Stimulated activated CD8-positive, alpha-beta memory T cell treated with anti-CD3 and anti-CD28 coated beads, Interleukin-2, amount 100 ng/mL, for 1 hour (primary cell): ENCODE measurements at places on chromosomes 1 and 21.

DNA sequence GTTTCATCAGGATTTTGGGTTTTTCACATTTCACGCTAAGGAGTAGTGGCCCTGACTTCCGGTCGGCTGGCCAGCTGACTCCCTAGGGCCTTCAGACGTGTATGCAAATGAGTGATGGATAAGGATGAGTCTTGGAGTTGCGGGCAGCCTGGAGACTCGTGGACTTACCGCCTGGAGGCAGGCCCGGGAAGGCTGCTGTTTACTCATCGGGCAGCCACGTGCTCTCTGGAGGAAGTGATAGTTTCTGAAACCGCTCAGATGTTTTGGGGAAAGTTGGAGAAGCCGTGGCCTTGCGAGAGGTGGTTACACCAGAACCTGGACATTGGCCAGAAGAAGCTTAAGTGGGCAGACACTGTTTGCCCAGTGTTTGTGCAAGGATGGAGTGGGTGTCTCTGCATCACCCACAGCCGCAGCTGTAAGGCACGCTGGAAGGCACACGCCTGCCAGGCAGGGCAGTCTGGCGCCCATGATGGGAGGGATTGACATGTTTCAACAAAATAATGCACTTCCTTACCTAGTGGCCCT is 23.1 kb upstream of the TNFRSF1B start:
- DNase-seq: no peak

- DNase-seq: peak; percentile 79
Measured at GRCh38 chr1:7770997-7771822, at the start of gene VAMP3. Gene VAMP3, plus strand, starts transcription at chr1:7771296. Its CDS starts 88 bp downstream, at chr1:7771384.

DNA sequence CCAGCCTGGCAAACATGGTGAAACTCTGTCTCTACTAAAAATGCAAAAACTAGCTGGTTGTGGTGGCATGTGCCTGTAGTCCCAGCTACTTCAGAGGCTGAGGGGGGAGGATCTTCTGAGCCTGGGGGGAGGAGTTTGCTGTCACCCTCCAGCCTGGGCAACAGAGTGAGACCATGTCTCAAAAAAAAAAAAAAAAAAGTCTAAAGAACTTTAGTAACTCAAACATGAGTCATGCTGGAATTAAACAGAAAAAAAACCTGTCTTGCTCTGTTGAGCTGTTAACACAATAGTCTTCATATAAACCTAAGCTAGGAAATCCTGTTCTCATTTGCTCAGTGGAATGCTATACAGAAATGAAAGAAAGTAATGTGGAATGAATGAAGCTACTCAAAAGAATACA is 16.7 kb upstream of the DISP1 start:
- no peak for DNase-seq

DNA sequence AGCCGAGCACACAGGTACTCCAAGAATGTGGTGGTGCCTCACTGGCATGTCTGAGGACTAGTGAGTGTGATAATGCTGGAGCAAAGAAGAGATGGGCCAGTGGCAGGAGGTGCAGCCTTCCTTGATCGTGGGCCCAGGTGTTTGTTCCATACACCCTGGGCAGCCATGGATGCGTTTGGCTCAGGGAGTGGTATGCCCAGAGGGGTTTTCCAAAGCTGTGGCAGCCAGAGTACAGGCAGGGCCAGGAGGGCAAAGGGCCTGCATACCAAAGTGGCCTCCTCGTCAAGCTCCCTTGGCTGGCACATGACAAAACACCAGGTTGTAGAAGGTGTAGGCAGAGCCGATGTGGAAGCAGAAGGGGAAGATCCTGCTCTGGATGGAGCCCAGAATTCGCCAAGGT is 19.0 kb downstream of the PARS2 start:
- no peak for DNase-seq

DNA sequence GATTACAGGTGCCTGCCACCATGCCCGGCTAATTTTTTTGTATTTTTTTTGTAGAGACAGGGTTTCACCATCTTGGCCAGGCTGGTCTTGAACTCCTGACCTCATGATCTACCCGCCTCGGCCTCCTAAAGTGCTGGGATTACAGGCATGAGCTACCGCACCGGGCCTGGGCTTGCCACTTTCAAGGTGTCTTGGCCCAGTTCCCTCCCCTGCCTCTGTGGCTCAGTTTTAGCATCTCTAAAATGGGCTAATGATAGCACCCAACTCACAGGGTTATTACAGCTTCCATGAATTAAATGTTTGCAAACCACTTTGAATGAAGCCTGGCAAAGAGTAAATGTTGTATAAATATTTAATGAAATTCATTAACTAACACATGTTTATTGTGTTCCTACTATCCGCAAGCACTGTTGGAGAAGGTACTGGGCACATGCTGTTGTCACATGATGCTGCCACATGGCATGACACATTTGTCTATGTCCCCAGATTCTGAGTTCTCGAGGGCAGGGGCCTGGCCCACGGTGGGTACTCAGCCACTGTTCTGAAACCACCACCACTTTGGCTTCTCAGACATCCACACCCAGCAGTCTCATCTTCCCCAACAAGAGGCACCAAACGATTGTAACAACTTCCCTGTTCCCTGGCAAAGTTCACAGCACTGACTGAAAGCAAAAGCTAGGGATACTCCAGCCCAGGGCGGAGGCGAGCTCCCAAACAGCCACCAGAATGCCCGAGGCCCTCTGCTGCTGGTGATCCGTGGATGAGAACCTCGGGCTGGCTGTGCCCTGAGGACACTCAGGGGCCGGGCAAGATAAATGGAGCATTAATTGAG is 9.7 kb downstream of the IFFO2 start:
- no peak for DNase-seq

GRCh38 chr1:158116311-158117167 is 64.2 kb upstream of the CD1D start:
- no peak for DNase-seq

GRCh38 chr1:35931446-35932157 is 697 bp downstream of the AGO3 start:
- DNase-seq: no peak

DNA sequence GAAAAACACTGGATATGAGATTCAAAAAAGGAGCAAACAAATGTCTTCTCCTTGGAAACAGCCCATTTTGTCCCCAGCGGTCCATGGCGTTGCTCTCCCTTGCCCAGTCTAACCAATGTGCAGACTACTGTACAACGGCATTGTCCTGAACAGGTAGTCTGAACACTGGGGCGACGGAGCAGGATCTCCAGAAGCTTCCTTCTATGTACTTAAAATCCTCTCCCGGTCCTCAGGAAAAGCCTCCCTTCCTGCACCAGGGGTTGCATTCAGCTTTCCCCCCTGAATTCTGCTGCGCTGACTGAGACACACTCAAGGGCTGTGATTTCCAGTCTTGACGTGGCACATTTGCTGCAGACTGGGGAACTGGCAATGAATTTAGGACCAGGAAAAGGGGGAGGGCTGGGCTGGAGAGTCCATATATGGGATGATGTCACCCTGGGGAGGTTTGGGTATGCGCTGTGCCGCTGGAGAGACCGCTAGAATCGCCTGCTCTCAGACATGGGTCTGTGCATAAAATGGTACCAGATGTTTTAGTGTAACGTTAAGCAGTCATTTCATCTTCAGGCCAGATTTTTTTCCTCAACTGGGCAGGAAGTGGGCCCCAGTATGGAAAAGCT is 275.9 kb upstream of the C1orf105 start:
- no peak for DNase-seq

- DNase-seq: no peak
Measured at GRCh38 chr1:3350506-3351261, 103.8 kb upstream of the ARHGEF16 start.

DNA sequence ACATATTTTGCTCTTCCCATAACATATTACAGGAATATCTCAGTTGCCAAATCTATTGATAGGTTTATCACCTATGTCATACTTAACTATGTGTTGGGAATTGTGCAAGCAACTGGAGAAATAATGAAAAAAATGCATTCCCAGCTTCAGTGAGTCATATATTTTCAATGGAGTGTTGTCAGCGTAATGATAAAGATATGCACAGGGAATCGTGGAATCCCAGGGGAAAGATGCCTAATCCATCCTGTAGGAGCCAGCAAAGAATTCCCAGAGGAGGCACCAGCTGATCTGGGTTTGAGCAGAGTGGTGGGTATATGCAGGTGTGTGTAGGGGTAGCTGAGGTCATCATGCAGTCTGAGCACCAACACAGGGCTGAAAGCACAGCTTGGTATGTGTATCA is 213.3 kb upstream of the DAB1 start:
- DNase-seq: no peak

- no peak for DNase-seq
Measured at GRCh38 chr1:73144311-73144710, 862.0 kb upstream of the NEGR1 start.

DNA sequence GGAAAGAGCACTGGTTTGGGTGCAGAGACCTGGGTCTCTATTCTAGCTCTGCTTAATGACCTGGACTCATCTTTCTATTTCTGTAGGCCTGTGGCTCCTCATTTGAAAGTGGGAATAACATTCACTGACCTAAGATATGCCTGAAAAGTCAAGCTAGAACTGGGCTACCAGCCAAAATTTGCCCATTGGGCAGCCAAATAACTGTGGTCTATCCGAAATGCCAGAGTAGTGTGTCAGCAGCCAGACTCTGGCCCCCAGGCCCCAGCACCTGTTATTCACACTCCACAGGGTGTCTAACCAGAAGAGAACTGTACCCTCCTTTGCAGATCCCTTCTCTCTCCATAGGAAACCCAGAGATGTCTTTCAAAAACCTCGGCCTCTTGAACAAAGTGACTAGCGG is 12.6 kb downstream of the DAB1 start:
- DNase-seq: no peak

- DNase-seq: no peak
Measured at GRCh38 chr21:31346256-31346821, 2.3 kb upstream of the TIAM1 start.

DNA sequence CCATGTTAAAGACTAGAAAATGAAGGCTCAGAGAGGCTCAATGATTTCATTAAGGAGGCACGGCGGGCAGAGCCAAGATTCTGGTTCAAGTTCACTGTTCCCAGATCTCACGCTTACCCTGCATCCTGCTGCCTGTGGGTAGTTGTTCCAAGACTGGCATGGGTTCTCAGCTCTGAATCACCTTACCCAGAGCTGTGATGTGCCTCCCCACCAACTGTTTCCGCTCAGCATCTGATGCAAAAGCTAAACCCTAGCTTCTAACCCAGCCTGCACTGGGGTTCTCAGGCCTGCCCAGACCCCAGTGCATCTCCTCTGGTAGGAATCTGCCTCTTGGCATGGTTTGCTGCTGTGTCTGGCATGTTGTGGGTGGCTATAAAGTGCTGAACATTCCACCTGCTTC is 11.8 kb downstream of the TNR start:
- no peak for DNase-seq

DNA sequence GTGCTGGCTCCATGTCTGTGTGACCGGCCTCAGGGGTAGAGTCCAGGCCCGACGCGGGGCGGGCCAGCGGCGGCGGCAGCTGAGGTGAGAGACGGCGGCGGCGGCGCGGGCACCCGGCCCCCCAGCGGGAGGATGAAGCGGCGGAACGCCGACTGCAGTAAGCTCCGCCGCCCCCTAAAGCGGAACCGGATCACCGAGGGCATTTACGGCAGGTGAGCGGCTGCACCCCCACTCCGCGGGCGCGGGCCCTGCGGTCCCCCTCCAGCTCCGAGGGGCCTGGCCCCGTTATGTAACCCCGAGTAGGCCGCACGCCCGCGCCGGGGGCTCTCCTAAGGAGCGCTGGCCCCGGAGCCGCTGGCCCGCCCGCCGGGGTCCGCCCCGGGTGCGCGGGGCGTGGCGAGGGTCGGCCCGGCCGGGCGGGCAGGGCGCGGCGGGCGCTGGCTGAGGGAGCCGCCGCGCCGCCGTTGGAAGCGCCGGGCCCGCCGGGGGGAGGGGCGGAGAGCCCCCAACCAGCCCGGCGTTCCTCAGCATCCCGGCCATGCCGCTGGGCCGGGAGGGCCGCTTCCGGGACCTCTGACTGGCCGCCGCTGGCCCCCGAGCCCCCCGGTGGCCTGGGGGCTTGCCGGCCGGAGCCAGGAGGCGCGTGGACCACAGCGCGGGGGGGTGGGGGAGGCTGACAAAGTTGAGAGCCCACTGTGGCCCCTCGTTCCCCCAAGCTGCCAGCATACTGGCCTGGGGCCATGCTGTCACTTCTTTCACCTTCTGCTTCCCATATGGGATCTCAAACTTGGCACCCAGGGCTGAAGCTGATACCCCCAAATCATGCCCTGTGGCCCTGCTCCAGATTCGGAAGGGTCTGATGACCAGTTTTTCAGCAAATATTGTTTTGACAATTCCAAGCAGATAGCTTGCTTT is 527 bp downstream of the MACO1 start:
- DNase-seq: peak; percentile 57

DNA sequence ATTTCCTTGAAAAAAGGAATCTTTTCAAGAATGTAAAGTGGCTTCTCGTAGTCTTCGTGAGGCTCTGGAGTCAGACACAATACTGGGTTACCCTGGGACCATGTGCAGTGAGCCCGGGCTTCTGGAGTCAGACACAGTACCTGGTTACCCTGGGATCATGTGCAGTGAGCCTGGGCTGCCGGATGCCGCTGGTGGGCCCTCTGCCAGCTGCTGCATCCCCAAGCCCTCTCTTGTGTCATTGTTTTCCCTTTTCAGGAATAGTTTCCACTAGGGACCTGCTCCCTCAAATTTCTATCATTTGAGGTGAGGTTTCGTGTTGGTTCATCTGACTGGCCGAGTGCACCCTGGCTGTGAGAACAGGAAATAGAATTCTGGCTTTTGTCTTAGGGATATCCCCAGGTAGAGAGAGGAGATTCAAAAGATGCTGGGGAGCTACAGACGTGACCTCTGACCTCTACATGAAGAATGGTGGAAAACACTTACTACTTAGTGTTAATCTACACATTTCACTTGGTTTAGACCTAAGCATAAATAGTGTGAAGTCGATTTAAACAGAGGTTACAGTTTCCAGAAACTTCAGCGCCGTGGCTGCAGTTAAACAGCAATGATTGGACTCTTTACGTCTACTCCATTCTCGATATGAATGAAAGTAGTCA is 10.6 kb downstream of the ADARB1 start:
- DNase-seq: no peak

GRCh38 chr1:156523801-156524480 is 23.4 kb upstream of the MEF2D start:
- no peak for DNase-seq

DNA sequence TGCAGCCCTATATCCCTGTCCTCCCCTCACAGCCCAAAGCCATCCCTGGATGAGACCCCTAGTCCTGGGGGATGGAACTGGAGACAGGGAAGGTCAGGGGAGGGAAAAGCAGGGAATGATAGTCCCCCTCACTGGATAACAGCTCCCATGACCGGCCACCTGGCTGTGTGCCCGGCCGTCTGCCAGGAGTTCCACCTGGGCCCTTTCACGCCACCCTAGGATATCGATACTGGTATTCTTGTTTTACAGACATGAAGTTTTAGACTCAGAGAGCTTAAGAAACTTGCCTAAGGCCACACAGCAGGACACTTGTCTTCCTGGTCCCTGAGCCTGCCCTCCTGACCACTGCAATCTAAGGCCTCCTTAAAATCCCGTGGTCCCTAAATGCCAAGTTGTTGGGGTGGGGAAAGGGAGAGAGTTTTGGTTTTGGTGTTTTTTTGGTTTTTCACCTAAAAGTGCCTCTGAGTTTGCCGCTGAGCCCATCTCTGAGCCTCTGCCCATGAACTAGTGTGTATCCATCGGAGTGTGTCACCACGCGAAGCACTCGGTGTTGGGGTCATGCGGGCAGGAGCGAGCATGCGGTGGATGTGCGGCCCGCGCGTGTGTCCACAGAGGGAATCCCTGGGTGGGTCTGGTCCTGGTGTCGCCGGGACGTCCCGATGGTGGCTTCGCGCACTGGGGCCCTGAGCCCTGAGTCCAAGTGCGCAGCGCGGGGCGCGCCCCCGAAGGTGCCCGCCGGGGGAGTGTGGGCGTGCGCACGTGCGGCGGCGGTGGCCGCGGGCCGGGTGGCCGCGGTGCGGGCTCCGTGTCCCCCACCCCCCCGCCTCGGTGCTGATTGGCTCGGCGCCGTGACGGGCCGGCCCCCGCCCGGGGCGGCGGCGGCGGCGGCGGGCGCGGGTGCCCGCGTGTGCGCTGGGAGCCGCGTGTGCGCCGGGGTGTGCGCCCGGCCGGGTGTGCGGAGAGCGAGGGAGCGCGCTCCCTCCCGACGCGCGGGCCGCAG is at the start of gene EPHA8:
Gene EPHA8, plus strand, starts transcription at position 906 of the 1,000 bp plus-strand sequence. CDS start 147 bp downstream, outside the sequence.
- no peak for DNase-seq
